MCF 10A (cell line): ENCODE measurements at places on chromosomes 6 and 20. TPM values are rescaled to one million over a fixed set of nuclear protein-coding genes. Genes with fewer than 3 reads are reported as not detected.

DNA sequence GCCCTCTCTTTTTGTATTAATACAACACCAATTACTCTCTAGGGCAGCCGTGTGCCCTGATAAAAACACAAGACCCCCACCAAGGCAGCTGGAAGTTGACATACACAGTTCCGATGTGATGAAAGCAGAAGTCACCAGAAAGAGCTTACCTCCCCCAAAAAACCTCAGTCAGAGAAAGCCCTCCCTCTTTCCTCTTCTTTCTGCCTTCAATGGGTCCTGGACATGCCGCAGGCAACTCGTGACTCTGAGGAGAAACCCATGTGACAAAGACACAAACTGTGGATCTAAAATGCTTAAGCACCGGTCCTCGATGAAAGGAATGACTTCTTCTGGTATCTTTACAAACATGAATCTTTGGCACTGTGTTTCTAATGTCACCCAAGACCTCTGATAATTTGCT, 117.7 kb upstream of the CCDC28A start:
- H3K36me3 ChIP-seq: no peaks in the 10 kb centered on the region
- H3K4me3 ChIP-seq: peak overlapping the region; percentile 25
- H3K27me3 ChIP-seq: no peaks in the 10 kb centered on the region
- no peak for DNase-seq
- peak overlapping the region; percentile 83 for H3K27ac ChIP-seq

DNA sequence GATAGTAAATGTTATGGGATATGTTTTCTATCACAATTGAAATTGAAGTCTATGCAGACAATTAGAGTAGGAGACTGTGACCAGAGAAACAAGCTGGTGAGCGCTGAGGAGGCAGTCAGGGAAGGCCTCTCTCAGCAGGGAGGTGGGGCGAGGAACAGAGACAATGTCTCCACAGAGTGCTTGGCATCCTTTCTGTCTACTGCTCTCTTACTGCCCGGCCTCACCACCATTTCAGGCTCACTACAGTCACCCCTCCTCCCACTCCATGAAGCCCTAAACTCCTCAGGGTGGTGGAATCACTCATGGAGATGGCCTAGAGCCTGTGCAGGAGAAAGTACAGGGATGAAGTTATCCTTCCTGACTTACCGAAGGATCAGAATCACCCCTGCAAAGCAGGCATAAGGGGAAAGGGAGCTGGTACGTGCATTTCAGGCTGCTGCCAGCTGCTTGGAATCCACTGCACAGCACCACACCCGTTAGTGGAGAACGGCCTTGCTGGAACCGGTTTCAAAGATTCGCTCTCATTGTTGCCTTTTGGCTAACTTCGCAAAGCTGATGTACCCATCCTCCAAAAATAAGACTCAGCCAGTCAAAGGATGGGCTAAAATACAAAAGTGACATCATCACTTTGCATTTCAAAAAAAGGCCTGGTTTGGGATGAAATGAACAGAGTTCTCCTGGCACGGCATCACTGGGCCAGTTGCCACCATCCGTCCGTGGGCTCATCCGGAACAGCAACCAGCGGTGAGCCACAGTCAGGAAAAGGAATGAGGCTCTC, 67.3 kb downstream of the SLC22A23 start:
- no peak overlapping the region for H3K27ac ChIP-seq
- H3K36me3 ChIP-seq: peaks cover 6% of the 10 kb centered on the region
- H3K4me3 ChIP-seq: peak overlapping the region; percentile 35
- peaks cover 12% of the 10 kb centered on the region for H3K4me1 ChIP-seq
- peak; percentile 92 for DNase-seq

DNA sequence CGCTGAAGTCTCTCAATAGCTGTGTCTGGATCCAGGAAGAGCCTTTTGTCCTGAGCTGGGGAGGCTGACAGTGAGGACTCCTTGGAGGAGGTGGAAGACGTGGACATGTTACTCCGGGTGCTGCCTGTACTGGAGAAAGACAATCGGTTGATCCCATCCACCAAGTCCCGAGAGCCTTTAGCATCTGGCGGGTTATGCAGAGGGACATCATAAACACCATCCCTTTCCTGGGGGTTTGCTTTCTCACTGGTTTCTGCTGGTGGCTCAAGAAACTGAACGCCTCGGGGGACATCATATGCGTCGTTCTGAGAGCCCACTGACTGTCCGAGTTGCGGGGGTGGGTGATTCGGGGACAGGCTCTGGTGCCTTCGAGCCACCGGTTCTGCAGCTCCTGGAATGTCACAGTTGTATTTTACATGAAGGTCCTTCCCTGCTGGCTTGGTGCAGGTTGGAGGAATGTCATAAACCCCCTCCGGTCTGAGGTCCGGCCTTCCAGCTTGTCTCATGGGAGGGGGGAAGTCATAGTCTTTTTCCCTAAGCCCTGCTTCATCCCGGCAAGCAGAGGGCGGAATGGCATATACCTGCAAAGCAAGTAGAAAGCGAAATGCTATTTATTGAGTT, 41.7 kb downstream of the NEDD9 start:
- peak overlapping the region; percentile 79 for H3K27ac ChIP-seq
- H3K36me3 ChIP-seq: peaks cover 6% of the 10 kb centered on the region
- peaks cover 11% of the 10 kb centered on the region for H3K4me1 ChIP-seq
- no peak overlapping the region for H3K4me3 ChIP-seq
- H3K27me3 ChIP-seq: no peaks in the 10 kb centered on the region
- no peak for DNase-seq

DNA sequence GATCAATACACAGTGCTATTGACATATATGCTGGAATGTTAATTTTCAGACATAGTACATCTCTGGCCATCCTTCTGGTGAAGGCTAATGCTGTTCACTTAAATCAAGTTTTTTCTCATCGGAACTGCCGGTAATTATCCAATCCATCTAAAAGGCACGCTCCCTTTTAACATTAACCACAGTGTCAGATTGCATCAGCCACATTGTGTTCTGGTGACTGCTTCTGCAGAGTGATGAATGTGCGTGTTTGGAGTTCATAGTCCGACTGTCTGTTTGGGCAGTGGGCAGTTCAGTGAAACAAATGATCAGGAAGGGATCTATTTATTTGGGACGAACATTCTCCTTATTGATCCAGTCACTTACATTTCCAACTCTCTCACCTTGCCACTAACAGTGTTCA, 49.5 kb downstream of the SOBP start:
- peaks cover 69% of the 10 kb centered on the region for H3K27me3 ChIP-seq
- no peak overlapping the region for H3K27ac ChIP-seq
- no peak for DNase-seq
- no peak overlapping the region for H3K4me3 ChIP-seq
- no peaks in the 10 kb centered on the region for H3K36me3 ChIP-seq

DNA sequence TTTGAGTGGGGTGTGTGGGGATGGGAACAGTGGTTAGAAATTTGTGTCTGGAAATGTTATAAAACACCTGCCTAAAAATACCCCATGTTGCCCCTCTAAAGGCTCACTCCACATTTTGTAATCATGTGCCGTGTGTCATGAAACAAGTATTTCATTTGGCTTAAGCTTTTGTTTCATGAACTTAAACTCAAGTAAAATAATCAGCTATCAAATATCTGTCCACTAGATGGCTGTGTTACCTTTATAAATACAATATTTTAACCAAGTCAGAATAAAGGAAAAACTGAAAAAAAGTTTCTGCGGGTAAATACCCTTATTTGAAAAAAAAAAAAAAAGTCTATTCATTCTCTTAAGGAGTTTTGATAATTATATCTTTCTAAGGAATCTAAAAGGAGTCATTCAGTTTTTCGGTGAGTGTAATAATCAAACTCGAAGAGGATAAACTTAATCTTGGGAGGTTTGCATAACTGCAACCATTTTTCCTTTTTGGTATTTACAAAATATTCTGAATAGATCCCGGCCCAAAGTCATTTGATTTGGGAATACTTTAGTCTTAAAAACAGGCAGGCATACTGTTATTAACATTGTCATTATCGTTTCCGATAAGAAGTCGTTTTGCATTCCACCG, 29.9 kb upstream of the MTRF1L start:
- no peaks in the 10 kb centered on the region for H3K36me3 ChIP-seq
- no peak overlapping the region for H3K27ac ChIP-seq
- DNase-seq: peak; percentile 46

DNA sequence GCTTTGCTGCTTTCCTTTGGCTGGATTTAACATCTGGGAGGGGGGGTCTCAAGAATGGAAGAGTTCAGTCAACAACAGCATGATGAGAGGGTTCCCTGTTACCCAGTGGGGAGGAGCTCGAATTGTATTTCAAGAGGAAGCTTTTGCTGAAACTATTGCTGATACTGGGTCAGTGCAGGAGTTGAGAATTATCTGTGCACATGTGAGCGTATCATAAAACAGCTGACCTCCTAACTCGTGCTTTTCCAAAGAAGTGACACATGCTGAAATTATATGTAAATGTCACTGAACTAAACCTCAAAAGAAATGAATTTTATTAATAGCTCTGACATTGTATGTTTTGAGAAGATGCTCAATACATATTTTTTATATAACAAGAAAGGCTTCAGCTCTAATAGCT, 96.3 kb downstream of the PHF3 start:
- H3K4me3 ChIP-seq: no peak overlapping the region
- H3K27me3 ChIP-seq: no peaks in the 10 kb centered on the region
- peaks cover 6% of the 10 kb centered on the region for H3K36me3 ChIP-seq
- H3K27ac ChIP-seq: peak overlapping the region; percentile 43
- H3K4me1 ChIP-seq: peaks cover 22% of the 10 kb centered on the region

- no peak for DNase-seq
- H3K36me3 ChIP-seq: no peaks in the 10 kb centered on the region
- H3K27ac ChIP-seq: no peak overlapping the region
- no peak overlapping the region for H3K4me3 ChIP-seq
- H3K27me3 ChIP-seq: no peaks in the 10 kb centered on the region
Measured at GRCh38 chr6:113004054-113004453, 656.9 kb downstream of the RFPL4B start.

GRCh38 chr6:6752129-6752528, 163.6 kb downstream of the LY86 start:
- no peaks in the 10 kb centered on the region for H3K27me3 ChIP-seq
- H3K36me3 ChIP-seq: no peaks in the 10 kb centered on the region
- H3K4me1 ChIP-seq: peaks cover 34% of the 10 kb centered on the region
- no peak for DNase-seq

GRCh38 chr6:43884652-43885022, 114.6 kb downstream of the VEGFA start:
- no peak overlapping the region for H3K27ac ChIP-seq
- peaks cover 6% of the 10 kb centered on the region for H3K36me3 ChIP-seq
- H3K4me3 ChIP-seq: no peak overlapping the region
- no peaks in the 10 kb centered on the region for H3K4me1 ChIP-seq
- H3K27me3 ChIP-seq: no peaks in the 10 kb centered on the region
- no peak for DNase-seq

GRCh38 chr6:169269180-169270076, 15.8 kb upstream of the THBS2 start:
- peaks cover 6% of the 10 kb centered on the region for H3K36me3 ChIP-seq
- H3K4me1 ChIP-seq: peaks cover 24% of the 10 kb centered on the region
- H3K27me3 ChIP-seq: no peaks in the 10 kb centered on the region
- no peak overlapping the region for H3K4me3 ChIP-seq
- peak overlapping the region; percentile 29 for H3K27ac ChIP-seq
- DNase-seq: peak; percentile 22

ETV7 gene
- total RNA-seq: 0.20 and 0.47 TPM in 2 replicates

PROKR2 gene
- not detected in 2 replicates for total RNA-seq

OR12D3 gene
- total RNA-seq: not detected in 2 replicates
